ENCODE measurements at places on chromosomes 1 and 21. TPM values are rescaled to one million over a fixed set of nuclear protein-coding genes. Genes with fewer than 3 reads are reported as not detected.
A peak's percentile ranks its signal among the peaks of the same experiment; 100 is the strongest.

SH2D1B gene
- not detected for total RNA-seq

UQCRH gene
- 429 TPM for total RNA-seq

GRCh38 chr1:231629132-231629531 lies 2.5 kb downstream of the DISC1 start:
- H3K27ac ChIP-seq: no peak overlapping the region
- H3K4me3 ChIP-seq: no peak overlapping the region
- no peaks in the 10 kb centered on the region for H3K27me3 ChIP-seq
- DNase-seq: no peak

KRTAP7-1 gene
- total RNA-seq: not detected

GRCh38 chr1:15100880-15101760 lies 52.4 kb upstream of the TMEM51 start:
- no peaks in the 10 kb centered on the region for H3K36me3 ChIP-seq
- H3K27me3 ChIP-seq: peaks cover 9% of the 10 kb centered on the region
- no peaks in the 10 kb centered on the region for H3K4me1 ChIP-seq
- H3K4me3 ChIP-seq: no peak overlapping the region
- no peak for DNase-seq

SMCP gene
- not detected for total RNA-seq

DNA sequence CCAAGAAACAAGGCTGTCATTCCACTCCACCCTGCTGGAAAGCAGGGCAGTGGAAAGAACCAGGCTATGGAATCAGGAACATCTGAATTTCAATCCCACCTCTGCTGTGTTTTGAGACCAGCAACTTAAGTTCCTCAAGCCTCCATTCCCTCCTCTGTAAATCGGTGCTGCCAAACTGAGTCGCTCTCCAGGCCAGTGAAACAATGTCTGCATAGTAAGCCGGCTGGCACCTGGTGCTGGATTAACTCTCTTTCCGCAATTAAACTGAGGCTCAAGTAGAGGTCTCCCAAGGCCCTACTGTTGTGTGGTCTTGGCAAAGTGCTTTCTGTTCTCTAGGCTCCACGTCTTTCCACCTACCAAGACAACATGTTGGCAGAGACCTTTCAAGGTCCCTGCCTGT lies 65.3 kb downstream of the SSBP3 start:
- H3K4me3 ChIP-seq: no peak overlapping the region
- H3K4me1 ChIP-seq: peaks cover 37% of the 10 kb centered on the region
- no peaks in the 10 kb centered on the region for H3K36me3 ChIP-seq

PATJ gene
- 43.1 TPM for total RNA-seq

RGS13 gene
- total RNA-seq: 4.4 TPM

RNU1-4 gene
- under 0.01 TPM for total RNA-seq

DNA sequence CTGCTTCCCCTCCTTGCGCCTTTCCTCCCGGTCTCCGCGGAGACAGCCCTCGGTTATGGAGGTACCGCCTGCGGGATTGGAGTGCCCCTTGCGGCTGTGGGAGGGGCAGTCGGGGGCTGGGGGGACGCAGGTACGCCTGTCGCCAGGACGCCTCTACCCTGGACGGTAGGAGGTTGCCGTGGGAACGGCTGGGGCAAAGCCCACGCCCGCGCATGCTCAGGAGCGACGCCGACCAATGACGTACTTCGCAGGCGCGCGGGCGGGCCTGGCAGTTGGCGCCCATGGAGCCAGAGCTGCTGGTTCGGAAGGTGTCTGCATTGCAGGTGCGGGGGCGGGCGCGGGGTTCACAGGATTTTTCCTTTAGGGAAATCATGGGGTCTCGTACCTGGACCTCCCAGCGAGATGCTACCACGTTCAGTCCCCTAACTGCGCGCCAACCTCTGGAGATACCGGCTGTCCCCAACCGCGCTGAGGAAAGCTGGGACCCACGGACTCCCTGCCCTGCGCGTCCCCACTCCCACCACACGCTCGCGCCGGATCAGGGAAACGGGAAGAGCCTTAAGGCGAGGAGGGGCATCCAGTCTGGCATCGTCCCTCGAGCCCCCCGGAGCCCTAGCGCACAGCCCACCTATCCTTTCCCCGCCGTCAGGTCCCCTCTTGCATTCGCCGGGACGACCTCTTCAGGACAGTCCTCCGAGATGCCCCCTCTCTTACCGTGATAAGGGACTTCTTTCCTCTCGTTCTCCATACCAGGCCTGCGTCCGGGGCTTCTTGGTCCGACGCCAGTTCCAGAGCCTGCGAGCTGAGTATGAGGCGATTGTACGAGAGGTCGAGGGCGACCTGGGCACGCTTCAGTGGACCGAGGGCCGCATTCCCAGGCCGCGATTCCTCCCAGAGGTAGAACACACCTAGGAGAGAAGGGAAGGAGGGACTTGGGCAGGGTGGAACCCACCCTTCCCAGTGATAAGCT lies at the start of gene IQCC:
Gene IQCC (plus strand): TSS at position 271 of the 970 bp plus-strand sequence. CDS start 11 bp downstream, at position 282.
- peak within 1 kb of the TSS; percentile 36 for H3K4me3 ChIP-seq
- H3K27me3 ChIP-seq: no peaks in the 10 kb centered on the region
- peak; percentile 96 for DNase-seq
- no peaks in the 10 kb centered on the region for H3K36me3 ChIP-seq

DNA sequence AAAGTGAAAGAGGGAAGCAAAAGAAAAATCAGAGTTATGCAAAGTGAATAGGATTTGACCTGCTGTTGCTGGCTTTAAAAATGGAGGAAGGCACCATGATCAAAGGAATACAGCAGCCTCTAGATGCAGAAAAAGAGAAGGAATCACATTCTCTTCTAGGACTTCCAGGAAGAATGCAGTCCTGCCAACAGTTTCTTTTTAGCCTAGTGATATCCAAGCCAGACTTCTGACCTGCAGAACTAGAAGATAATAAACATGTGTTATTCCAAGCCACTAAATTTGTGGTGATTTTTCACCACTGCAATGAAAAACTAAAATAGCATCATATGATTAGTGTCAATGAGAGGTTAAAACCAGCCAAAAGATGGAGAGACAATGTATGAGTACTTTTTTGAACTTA lies 101.9 kb upstream of the ADAMTS5 start:
- H3K27ac ChIP-seq: no peak overlapping the region
- H3K27me3 ChIP-seq: no peaks in the 10 kb centered on the region
- H3K36me3 ChIP-seq: no peaks in the 10 kb centered on the region
- H3K4me3 ChIP-seq: no peak overlapping the region

GRCh38 chr1:244174922-244175521 lies 123.9 kb downstream of the ZBTB18 start:
- H3K27ac ChIP-seq: no peak overlapping the region
- no peaks in the 10 kb centered on the region for H3K36me3 ChIP-seq
- no peak overlapping the region for H3K4me3 ChIP-seq
- peaks cover 6% of the 10 kb centered on the region for H3K4me1 ChIP-seq
- DNase-seq: no peak
- no peaks in the 10 kb centered on the region for H3K27me3 ChIP-seq

DNA sequence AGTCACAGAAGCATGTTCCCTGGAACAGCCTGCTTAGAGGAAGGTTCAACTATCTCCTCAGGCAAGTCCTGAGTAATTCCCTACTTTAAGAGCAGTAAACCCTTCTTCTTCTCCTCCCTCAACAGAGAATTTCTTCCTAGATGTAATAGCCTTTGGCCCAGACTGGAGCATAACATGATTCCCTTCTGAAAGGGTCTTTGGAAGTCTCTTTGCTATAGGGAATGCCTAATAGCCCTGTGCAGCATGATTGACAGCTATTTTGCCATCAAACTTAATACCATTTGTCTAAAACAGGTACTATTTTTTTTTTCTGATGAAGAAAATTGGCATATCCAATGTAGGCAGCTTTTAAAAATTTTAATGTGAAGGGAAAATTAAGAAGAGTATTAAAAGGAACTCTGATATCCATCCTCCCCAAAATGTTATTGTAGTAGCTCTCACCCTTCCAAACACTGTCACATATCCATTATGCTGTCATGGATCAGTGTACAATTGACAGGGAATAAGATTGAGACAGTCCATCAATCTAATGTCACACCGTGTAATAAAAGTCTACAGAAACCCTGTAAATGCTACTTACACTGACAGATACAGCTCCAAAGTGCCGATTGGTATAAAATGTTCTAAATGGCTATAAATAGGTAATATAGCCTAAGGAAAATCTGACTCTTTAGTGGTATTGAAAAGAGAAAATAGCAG lies 884.6 kb downstream of the TTLL7 start:
- H3K27ac ChIP-seq: no peak overlapping the region
- H3K36me3 ChIP-seq: no peaks in the 10 kb centered on the region
- no peaks in the 10 kb centered on the region for H3K27me3 ChIP-seq
- H3K4me1 ChIP-seq: peaks cover 7% of the 10 kb centered on the region
- no peak overlapping the region for H3K4me3 ChIP-seq

- no peaks in the 10 kb centered on the region for H3K4me1 ChIP-seq
- no peak overlapping the region for H3K27ac ChIP-seq
- no peak for DNase-seq
- no peak overlapping the region for H3K4me3 ChIP-seq
- no peaks in the 10 kb centered on the region for H3K27me3 ChIP-seq
- H3K36me3 ChIP-seq: no peaks in the 10 kb centered on the region
These were observed 1526.3 kb downstream of the PLA2G4A start for GRCh38 chr1:188355082-188355481.

KAZN gene
- total RNA-seq: 7.9 TPM

PLEKHA6 gene
- 31.5 TPM for total RNA-seq

HES3 gene
- total RNA-seq: not detected

DNA sequence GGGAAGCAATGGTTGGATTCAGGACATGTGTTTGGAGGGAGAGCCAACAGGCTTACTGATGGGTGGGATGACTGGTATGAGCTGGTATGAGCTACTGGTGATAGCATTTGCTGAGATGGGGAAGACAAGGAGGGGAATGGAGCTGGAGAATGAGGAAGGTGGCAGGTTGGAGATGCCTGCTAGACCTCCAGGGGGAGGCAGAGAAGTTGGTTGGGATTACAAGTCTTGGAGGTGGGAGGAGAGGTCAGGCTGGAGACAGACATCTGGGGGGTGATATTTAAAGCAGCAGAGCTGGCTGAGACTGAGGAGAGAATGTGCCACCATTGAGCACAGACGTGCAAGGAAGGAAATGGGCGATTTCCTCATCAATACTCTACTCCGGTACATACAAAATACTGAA lies 31.8 kb upstream of the ENO1 start:
- no peaks in the 10 kb centered on the region for H3K27me3 ChIP-seq
- H3K4me1 ChIP-seq: peaks cover 4% of the 10 kb centered on the region
- no peak overlapping the region for H3K4me3 ChIP-seq
- no peak overlapping the region for H3K27ac ChIP-seq
- no peak for DNase-seq

DNA sequence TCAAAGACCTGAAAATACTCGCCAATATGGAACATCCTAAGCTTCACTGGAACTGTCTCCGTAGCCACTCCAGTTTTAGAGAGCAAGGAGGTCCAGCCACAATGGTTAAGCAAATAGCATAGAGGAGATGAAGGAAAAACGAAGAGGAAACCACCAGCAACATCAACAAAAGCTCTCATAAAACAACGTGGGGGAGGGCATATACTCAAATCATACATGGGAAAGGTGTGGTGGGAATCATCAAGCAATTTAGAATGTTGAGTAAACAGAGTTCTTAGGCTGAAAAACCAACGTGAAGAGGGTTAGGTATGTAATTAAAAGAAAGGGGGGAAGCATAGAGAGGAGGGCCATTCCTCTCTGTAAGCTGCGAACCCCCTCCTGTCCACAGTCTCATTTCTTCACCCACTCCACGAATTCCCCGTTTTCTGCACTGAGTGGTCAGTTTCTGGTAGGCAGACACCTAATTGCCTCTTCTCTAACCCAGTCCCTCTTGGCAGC lies 1.0 kb downstream of the TMEM59 start:
- peak overlapping the region; percentile 94 for H3K27ac ChIP-seq
- peak overlapping the region; percentile 81 for H3K4me3 ChIP-seq
- H3K36me3 ChIP-seq: no peaks in the 10 kb centered on the region
- peaks cover 24% of the 10 kb centered on the region for H3K4me1 ChIP-seq
- no peaks in the 10 kb centered on the region for H3K27me3 ChIP-seq

LRRC71 gene
- not detected for total RNA-seq

- H3K4me3 ChIP-seq: no peak overlapping the region
- H3K36me3 ChIP-seq: no peaks in the 10 kb centered on the region
These were observed 135.6 kb downstream of the PTPRC start for GRCh38 chr1:198774421-198774820.

GRCh38 chr1:206634365-206635079 lies 814 bp upstream of the DYRK3 start:
- peak overlapping the region; percentile 59 for H3K27ac ChIP-seq
- H3K4me1 ChIP-seq: peaks cover 11% of the 10 kb centered on the region
- peak; percentile 95 for DNase-seq
- peaks cover 19% of the 10 kb centered on the region for H3K27me3 ChIP-seq
- H3K36me3 ChIP-seq: no peaks in the 10 kb centered on the region

RALGPS2 gene
- 31.3 TPM for total RNA-seq

DNA sequence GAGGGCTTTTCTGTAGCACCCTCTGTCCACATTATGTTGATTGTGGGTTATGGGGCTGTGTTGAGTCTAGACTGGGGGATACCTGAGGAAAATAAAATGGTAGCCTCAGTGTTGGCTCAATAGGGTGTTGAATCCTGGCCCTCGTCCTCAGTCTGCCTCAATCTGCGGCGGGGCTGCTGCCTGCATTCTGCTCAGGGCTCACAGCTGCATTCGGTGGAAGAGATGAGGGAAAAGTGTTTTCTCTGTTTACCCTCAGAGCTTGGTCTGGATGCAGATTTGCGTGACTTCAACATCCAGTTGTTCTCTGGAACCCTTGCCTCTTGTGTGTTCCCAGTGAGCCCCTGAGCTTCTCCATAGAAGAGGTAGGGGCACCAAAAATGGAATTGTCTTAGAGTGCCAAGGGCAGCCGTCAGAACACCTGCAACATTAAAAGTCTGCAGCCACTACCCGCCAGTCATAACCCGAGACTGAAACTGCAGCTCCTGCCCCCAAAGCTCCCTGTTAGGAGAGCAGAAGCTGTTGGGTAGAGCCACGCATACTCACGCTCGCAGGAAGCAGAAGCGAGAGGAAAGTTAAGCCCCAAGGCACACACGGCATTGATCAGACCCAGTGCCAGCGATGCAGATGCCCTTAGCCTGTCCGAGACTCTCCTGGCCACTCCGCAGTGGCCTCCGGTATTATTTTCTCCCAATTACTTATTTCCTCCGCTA lies 215.3 kb upstream of the C1orf174 start:
- no peak overlapping the region for H3K4me3 ChIP-seq
- no peak overlapping the region for H3K27ac ChIP-seq
- DNase-seq: no peak
- no peaks in the 10 kb centered on the region for H3K36me3 ChIP-seq

SPATA1 gene
- 0.90 TPM for total RNA-seq

RGS5 gene
- 4.6 TPM for total RNA-seq

TIAM1 gene
- 10.4 TPM for total RNA-seq

GRCh38 chr1:204574865-204575163 lies 58.6 kb downstream of the MDM4 start:
- no peaks in the 10 kb centered on the region for H3K36me3 ChIP-seq
- H3K27me3 ChIP-seq: no peaks in the 10 kb centered on the region
- peak overlapping the region; percentile 58 for H3K27ac ChIP-seq
- no peak overlapping the region for H3K4me3 ChIP-seq

S100A2 gene
- 1.7 TPM for total RNA-seq

- H3K27ac ChIP-seq: no peak overlapping the region
- H3K4me3 ChIP-seq: no peak overlapping the region
- no peaks in the 10 kb centered on the region for H3K36me3 ChIP-seq
- peaks cover 24% of the 10 kb centered on the region for H3K4me1 ChIP-seq
- no peak for DNase-seq
These were observed 204.7 kb downstream of the RHOU start for GRCh38 chr1:228939881-228940392.
